ENCODE measurements at places on chromosomes 2 and 18.
A peak's percentile ranks its signal among the peaks of the same experiment; 100 is the strongest.

DNA sequence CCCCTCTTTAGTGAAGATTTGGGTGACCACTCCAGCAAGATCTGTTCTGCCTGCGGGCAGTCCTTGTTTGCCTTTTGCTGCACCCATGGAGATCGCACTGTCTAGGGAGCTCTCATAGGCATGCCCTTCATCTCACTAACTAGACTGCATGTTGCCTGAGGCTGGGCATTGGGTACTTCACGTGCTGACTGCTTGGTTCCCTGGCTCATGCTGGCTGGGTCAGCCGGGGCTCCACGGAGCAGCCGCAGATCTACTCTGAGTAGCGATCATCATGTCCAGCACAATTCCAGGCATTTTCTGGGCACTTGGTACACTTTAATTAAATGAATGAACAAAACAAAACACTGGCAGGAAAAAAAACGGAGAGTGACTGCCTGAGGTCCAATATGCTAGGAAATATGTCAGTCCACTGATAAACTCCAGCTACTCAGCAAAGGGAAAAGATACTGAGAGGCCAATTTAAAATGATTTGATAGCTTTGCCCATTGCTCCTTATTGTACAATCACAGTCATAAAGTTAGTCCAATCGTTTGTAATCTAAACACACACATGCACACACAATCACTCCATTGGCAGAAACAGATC, 220.3 kb downstream of the C1D start:
- DNase-seq: no peak

- DNase-seq: no peak
Measured at GRCh38 chr2:123164216-123164615, 860.9 kb upstream of the CNTNAP5 start.

- no peak for DNase-seq
Measured at GRCh38 chr2:167103028-167103756, 214.9 kb downstream of the XIRP2 start.

DNA sequence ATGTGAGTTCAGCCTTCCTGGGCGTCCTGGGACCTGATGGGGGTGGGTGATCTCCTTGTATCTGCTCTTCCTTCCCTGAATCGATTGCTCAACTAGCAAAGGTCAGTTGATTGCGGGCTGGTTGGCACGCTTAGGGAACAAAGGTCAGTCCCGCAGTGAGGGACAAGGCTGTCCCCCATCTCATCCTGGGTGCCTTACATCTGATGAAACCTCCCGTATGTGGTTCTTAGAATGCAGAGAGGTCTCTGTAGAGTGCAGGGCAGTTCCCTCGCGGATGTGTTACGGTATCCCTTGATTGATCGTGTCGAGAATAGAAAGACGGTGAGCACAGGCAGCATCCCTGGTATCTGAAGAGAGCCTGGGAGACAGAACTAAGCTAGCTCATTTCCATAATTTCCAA, 56.4 kb upstream of the RBM44 start:
- no peak for DNase-seq

- no peak for DNase-seq
Measured at GRCh38 chr2:171247741-171248662, 87.3 kb upstream of the TLK1 start.

DNA sequence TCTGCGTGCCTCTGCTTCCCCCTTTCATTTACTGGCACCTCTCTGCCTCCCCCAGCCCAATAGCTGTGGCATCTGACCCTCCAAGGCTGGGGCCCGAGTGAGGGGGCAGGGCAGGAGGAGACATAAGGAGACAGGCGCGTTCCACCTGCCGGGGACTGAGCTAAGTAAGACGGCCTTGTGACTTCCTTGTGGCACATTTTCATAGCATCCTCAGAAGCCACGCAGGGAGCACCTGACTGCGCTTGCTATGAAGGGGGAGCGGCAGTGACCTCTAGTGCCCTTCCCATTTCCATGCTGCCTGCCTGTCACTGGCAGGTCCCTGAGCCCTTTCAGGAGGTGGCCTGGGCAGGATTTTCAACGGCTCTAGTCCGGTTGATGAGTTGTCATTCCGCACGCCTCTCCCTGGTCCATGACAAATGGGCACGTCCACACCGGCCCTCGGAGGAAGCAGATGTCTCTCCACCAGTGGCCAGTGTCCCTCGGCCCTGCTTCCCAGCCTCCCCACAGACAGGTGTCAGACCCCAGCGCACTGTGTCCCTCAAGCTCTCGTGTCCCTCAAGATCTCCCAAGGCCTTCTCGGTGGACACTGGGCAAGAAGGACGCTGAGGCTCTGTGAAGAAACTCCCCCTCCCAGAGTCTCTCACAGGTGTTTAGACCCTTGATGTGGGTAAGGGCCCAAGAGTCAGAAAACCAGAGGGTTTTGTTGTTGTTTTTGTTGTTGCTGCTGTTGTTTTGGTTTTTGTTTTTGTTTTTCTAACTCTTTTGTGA, 42.7 kb downstream of the CYP26B1 start:
- peak; percentile 50 for DNase-seq

DNA sequence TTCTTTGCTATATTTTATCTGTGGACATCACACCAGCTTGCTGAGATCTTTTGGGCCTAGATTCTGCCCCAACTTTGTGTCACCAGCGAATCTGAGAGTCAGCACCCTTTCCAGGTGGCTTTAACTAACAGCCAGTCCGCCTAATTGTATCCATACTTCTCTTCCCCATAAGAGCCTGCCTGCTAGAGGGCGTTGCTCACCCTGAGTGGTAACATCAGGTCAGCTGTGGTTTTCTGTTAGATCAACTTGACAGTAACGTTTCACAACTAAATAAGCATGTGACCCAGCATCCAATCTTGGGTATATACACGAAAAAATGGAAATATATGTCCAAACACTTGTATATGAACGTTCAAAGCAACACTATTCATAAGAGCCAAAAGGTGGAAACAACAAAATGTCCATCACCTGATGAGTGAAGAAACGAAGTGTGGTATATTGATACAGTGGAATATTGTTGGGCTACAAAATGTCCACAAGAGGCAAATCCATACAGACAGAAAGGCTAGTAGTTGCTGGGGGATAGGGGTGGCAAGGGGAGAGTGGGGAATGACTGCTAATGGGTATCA, 24.9 kb downstream of the EFHD1 start:
- no peak for DNase-seq

DNA sequence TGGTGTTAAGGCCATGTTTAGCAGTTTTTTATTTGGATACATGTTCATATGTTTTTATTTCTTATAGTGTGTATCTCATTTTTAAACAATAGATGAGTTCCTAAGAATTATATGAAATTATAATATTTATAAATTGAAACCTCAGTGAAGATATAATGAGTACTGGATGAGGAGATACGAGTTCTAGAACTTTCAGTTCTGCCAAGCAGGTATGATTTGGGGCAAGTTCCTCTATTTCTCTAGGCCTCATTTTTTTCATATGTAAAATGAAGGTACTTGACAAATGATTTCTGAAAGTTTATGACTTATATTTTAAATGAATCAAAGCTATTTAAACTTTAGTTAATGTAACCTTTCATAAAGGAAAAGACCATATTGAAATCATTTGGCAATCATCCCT, 8.2 kb upstream of the PGAP1 start:
- DNase-seq: no peak

- DNase-seq: peak; percentile 62
Measured at GRCh38 chr2:9074930-9075329, 71.4 kb upstream of the MBOAT2 start.

GRCh38 chr2:71129902-71130151, 202 bp downstream of the MCEE start:
- peak; percentile 38 for DNase-seq

- DNase-seq: no peak
Measured at GRCh38 chr2:95299961-95300360, 2.8 kb downstream of the KCNIP3 start.

DNA sequence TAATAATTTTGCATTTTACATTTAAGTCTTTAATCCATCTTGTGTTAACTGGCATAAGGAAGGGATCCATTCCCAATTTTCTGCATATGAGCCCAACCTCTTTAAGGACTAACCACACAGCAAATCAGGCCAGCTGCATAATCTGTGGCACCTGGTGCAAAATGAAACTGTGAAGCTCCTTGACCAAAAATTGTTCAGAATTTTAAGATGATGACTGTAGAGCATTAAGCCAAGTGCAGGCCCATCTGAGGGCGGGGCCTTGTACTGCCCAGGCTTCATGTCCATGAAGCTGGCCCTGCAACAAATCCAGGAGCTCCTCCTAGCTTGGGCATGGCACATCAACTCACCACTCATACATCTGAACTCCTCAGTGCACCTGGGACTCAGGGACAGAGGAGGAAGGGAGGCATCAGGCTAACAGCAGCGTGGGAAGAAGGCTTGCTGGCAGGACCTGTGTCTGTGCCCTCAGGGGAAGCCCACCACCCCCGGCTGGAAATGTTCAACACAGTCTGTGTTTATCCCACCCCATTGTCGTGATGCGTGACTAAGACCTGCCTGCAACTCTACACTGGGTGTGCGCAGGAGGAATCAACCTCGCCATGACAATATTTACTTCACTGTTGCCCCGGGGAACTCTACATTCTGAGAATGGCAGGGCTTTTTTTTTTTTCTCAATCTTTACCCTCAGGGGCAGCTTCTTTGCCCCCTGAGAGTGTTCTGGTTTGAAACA, 128.9 kb upstream of the SIX2 start:
- no peak for DNase-seq

GRCh38 chr2:69811018-69811417, 18.4 kb upstream of the GMCL1 start:
- DNase-seq: peak; percentile 7

DNA sequence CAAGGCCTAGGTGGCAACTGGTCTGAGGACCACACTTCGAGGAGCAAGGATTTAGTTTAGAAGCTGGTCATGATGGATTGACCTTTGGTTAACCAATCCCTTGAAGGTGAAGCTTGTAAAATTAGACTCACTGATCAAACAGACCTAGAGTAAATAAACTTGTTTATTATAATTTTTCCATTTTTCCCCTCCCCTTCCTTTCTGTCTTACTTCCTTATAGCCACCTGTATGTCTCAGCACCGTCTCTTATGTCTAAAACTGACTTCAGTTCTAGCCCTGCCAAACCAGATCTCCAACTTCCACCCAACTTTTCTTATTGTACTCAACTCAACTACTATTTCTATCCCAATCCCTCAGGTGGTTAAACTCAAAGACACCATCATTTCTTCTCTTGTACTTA, 92.8 kb upstream of the THOC1 start:
- DNase-seq: no peak

GRCh38 chr2:119599384-119599783, 55.1 kb downstream of the CFAP221 start:
- no peak for DNase-seq

All from H1 (cell line).